ENCODE measurements at places on chromosomes 2 and 18.

DNA sequence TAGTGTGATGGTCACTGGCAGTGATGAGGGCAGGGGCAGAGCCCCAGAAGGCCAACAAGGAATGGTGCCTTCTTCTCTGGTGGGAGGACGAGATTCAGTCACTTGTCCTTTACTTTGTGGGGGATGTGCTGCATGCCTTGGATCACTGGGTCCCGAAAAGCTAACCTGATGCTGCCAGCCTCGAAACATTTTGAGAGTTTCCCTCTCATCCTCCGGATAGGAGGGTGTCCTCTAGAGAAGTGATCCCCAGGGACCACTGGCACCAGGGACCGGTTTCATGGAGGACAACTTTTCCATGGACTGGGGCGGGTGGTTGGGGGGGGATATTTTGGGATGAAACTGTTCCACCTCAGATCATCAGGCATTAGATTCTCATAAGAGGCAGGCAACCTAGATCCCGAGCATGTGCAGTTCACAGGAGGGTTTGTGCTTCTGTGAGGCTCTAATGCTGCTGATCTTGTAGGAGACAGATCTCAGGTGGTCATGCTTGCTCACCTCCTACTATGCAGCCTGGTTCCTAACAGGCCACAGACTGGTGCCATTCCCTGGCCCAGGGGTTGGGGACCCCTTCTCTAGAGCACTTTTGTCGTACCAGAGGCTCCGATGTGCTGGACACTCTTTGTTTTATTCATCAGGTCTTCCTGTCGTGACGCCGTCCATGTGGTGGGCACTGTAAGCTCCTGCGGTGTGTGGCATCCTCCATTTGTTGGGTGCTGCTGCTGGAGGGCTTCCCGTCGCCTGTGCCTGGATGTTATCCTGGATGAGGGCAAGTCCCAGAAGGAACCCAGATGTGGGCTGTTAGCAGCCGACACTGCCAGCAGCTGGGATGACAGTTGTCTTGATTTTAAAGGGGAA, 68.5 kb upstream of the HDAC4 start:
- DNase-seq: peak; percentile 4

DNA sequence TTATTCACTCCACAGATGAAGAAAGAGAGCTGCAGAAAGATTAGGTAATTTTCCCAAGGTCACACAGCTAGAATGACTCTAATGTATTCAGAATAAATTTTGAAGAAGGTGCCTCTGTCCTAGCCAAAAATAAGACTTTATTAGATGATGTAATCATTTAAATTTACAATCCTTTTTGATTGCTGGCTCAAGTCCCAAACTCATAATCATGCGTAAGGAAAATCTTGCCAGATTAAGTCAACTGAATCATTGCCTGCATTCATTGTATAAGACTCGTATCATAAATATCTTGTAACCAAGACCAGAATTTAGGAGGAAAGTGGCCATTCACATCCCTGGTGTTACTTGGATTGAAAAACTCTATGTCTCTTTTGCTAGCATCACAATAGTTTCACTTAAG, 53.1 kb upstream of the STK39 start:
- no peak for DNase-seq

GRCh38 chr2:142750858-142751257, 126.6 kb upstream of the KYNU start:
- DNase-seq: no peak

- DNase-seq: peak; percentile 15
These were observed 223.8 kb downstream of the ATAD2B start for GRCh38 chr2:23703037-23703582.

DNA sequence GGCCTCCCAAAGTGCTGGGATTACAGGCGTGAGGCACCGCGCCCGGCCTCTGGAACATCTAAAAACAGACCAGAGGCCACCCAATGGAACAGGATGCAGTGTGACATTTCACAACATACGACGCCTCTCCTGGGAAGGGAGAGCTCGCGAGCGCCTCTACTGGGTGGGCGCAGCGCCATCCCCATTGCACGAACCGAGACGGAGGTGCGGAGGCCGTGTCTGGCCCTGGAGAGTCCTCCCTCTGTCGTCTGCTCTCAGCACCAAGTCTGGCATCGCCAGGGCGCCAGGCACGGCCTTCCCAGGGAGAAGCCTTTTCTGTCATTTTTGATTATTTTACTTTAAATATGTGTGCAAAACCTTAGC, 9.4 kb upstream of the GBX2 start:
- no peak for DNase-seq

DNA sequence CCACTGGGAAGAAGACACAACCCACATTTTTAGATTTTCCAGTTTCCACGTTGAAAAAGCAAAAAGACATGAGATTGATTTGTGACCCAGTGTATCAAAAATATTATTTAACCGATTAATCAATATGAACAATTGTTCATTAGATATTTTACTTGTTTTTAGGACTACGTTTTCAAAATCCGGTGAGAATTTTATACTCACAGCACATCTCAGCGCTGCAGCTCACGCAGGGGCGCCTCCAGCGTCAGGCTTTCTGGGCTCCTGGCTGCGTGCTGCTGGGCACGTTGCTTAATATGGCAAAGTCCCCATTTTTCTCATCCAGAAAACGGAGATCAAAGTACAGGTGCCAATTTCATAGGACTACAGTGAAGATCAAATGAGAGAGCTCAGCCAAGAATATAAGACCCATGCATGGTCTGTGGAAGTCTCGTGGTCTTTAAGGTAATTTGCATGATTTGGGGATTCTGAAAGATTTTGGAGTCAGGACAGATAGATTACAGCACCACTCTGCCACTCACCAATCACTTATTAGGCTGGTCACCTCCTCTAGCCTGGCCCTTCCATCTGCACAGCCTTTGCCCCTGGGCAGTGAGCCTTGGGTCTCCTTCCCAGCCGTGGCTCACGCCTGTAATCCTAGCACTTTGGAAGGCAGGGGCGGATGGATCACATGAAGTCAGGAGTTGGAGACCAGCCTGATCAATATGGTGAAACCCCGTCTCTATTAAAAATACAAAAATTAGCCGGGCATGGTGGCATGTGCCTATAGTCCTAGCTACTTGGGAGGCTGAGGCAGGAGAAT, 36.2 kb downstream of the PTPN18 start:
- peak; percentile 39 for DNase-seq

DNA sequence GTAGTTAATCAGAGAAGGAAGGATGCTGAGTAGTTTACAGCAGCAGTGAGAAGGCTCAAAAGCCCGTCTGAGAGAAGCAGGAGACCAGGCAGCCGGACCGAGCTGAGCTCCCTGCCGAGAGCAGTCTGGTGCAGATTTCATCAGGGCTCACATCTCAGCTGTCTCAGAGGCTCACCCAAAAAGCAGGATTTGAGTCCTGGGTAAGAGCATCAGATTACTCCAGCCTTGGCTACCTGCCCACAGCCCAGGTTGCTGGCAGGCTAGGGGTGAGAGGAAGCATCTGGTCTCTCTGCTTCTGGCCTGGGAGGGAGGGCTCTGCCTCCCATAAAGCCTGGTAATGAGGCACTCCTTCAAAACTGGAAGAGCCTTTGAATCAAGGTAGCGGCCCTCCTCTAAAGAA, 140.5 kb downstream of the ST6GAL2 start:
- peak; percentile 77 for DNase-seq

DNA sequence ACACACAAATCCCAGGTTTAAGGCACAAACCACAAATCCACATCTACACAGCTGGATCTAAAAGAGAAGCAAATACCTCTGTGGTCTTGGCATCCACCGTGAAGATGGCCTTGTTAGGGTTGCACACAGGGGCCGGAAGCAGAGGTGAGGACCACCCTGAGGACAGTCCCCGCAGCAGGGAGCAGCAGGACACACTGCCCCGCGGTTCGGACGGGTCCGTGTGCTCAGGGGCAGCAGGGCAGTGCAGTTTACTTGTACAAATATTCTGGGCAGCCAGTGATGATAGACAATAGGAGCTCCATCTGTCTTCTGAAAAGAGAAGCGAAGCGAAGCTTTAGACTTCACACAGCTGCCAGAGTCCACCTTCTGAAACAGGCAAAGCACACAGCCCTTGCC, 8.8 kb downstream of the PASK start:
- DNase-seq: no peak

- DNase-seq: no peak
These were observed 165.7 kb downstream of the LNPK start for GRCh38 chr2:175836361-175836760.

- DNase-seq: no peak
These were observed 137.0 kb downstream of the MEIS1 start for GRCh38 chr2:66571918-66572317.
